ENCODE measurements at places on chromosomes 5 and 9.
A peak's percentile ranks its signal among the peaks of the same experiment; 100 is the strongest.

- DNase-seq = no peak
Observed at GRCh38 chr5:173159256-173159655, 14.9 kb downstream of the BNIP1 start.

DNA sequence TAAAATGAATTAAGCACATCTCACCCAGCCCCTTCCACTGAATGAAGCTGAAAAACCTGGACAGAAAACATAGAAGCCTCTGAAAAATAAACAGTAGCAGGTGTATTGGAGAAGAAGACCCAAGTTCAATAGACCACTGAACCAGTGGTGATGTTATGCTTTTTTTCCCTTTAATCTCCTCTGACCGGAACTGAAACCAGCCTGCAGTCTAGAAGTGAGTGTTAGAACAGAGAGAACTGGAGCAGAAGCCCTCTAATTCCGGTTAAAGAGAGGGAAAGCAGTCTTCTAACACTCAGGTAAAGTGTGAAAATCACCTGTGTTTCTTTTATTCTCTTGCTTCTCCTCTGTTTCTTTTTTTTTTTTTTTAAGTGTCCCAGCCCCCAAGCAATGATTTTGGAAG, 83.5 kb upstream of the CCL21 start:
- no peak for DNase-seq

- peak; percentile 84 for DNase-seq
Observed at GRCh38 chr5:34655354-34655991, 655 bp upstream of the RAI14 start.

GRCh38 chr5:141192110-141192725, at the start of gene PCDHB10:
PCDHB10 (plus strand) TSS chr5:141192353; CDS start chr5:141192553, 200 bp downstream.
- DNase-seq = no peak

- DNase-seq = no peak
Observed at GRCh38 chr9:20722221-20722620, 38.2 kb downstream of the FOCAD start.

DNA sequence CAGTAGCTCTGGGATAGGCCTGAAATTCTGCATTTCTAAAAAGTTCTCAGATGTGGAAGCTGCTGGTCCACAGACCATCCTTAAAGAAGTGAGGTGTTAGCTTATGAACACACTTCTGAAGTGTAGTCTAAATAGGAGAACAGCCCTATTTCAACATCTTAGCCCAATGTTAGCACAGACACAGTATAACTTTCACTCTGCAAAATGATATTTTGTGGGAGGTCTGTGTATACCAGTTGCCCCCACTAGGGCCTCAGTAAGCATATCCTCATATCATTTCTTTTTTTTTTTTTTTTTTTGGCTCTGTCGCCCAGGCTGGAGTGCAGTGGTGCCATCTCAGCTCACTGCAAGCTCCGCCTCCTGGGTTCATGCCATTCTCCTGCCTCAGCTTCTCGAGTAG, 7.5 kb upstream of the HABP4 start:
- no peak for DNase-seq

Data from muscle of arm (tissue), 14 donors.